ENCODE measurements at places on chromosomes 12 and 14.

DNA sequence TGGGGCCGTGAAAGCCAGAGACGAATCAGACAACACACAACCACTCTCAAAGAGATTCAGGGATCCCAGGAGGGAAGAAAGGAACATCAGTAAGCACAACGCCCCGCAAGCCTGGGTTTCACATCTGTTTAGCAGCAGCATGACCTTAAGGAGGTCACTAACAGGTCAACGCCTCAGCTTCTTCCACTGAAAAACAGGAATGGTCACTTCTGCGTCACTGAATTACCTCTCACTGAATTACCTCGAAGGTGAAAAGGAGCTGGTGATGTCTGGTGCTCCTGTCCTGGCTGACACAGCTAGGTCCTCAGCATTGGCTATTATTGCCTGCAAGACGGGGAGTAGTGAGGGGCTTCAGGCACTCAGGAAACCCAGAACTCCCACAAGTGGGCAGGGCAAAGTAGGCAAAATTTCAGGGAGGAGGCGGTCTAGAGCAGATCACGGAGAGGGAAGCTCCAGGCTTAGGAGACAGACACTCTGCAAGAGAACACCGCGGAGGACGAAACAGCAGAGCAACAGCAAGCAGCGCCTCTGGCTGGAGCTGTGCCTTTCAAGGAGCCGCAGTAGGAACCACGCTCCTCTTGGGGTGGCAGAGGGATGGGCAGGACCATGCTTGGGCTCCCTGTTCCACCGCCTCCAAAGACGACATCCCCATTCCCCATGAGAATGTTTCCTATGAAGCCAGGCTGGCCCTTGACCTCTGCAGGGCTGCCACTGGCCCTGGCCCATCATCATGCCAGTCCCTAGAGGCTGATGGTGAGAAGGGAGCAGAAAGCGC lies 108.4 kb downstream of the SINHCAF start:
- no peak for DNase-seq

- no peak for DNase-seq
These were observed 220.1 kb upstream of the EEA1 start for GRCh38 chr12:93149229-93149628.

DNA sequence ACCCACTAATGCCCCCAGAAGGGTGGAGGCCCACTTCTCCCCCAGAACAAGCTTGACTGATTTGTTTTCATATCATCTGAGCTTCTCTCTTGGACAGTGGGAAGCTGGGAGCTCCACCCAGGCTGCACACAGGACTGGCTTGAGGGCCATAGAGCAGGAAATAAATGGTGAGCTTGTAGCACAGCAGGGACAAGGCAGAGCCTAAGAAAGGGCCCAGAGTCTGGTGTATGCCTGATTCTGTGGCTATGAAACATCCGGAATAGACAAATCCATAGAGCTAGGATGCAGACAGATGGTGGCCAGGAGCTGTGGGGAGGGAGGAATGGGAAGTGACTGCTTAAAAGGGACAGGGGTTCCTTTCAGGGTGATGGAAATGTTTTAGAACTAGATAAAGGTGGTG lies 79.0 kb downstream of the ARL6IP4 start:
- DNase-seq = no peak

DNA sequence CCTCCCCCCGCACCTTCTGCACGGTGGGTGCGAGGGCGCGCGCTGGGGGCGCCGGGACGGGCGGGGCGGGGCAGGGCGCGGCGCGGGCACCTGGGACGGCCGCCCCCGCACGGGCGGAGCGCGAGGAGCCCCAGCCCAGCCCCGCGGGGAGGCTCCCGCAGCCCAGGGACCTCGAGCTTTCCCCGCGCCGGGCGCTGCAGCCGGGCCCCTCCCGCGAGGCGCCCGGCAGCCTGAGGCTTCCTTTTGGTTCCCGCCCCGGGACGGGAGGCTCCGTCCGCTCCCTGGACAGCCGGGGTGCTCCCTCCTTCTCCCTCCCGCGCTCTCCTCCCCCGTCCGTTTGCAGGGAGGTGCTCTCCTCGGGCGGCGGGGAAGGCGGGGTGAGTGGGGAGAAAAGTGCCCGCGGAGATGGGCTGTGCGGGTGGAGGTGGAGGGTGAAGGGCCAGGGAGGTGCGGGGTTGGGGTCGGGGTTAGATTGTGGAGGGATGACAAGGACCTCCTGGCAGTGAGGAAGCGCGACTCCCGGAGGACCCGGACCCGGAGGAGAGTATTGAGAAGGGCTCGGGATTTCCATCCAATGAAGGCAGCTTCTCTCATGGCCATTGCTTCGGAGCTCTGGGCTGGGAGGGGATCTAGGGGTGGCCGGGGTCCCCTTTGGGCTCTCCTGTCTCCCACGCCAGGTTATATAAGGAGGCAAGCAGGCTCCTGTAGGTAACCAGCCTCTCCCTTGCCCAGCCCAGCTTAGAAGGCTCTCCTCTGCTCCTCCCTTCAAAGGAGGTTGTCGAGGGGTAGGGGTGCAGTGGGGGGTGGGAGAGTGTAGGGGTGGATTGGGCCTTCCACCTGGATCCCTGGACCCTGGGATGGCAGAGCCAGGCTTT lies 645 bp downstream of the JDP2 start:
- DNase-seq = no peak

GRCh38 chr14:103001651-103002396 lies 55.5 kb downstream of the CDC42BPB start:
- DNase-seq = no peak

DNA sequence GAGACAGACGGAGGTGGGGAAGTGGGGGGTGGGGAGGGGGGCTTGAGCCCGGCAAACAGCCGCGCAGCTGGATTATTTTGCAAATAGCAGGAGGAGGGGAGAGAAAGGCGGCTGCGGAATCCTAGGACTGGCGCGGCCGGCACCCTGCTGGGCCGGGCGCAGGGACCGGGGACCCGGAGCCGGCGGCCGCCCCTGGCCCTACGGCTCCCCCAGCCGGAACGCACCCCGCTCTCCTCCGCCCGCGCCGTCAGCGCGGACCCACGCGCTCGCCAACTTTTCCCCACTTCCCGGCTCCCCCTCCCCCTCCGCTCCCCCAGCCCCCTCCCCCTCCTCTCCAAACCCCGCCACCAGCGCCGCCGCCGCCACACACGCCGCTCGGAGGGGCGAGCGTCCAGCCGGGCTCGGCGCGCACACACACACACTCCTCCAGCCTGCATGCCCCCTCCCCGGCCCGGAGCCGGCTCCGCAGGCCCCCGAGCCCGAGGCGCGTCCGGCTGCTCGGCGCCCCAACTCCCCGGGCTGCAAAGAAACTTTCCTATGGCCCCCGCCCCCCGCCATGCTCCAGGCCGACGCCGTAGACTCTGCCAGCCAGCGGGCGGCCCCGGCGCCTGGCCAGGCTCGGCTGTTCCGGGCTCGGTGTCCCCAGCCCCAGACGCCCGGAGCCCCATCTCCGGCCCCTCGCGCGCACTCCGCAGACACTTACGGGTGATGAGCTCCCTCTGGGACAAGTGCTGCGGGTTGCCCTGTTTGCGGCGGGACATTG lies 1.4 kb downstream of the BCL11B start:
- no peak for DNase-seq

DNA sequence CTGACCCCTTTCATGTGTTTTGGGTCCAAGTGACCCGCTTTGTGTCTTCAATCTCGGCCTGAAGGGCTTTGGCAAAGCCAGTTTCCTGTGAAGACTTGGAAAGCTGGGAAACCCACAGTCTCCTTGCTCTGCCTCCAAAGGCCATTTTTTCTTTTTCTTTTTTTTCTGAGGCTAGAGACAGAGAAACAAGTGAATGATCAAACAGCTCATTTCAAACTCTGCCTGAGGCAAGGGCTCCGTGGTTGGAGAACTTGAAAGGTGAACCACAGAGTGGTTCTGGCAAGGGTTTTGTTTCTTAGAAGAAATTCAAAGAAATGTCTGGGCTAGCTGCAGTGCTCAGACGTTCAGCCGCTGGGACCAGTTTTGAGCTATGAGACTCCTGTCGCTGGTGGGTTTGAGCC lies 62.7 kb downstream of the ERH start:
- DNase-seq = peak; percentile 51

DNA sequence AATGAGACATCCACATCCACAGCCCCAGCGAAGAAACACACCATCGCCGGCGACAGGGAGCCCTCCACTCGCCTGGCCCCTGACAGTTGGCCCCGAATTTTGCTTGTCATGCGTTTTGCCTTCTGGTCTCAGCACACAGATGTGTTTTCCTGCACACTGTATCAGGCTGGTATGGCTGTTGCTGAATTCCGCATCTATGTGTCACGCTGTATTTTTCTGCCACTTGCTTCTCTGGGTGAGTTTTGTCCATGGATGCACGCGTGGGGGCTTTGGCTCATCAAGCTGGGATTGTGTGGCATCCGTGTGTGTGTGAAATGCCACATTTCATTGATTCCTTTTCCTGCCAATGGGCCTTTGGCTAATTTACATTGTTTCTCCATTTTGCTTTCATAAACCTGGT lies 26.5 kb downstream of the ARL6IP4 start:
- DNase-seq = no peak

GRCh38 chr14:79383475-79383874 lies 827.8 kb downstream of the DIO2 start:
- no peak for DNase-seq

- DNase-seq = no peak
These were observed 8.7 kb upstream of the KTN1 start for GRCh38 chr14:55571125-55571889.

DNA sequence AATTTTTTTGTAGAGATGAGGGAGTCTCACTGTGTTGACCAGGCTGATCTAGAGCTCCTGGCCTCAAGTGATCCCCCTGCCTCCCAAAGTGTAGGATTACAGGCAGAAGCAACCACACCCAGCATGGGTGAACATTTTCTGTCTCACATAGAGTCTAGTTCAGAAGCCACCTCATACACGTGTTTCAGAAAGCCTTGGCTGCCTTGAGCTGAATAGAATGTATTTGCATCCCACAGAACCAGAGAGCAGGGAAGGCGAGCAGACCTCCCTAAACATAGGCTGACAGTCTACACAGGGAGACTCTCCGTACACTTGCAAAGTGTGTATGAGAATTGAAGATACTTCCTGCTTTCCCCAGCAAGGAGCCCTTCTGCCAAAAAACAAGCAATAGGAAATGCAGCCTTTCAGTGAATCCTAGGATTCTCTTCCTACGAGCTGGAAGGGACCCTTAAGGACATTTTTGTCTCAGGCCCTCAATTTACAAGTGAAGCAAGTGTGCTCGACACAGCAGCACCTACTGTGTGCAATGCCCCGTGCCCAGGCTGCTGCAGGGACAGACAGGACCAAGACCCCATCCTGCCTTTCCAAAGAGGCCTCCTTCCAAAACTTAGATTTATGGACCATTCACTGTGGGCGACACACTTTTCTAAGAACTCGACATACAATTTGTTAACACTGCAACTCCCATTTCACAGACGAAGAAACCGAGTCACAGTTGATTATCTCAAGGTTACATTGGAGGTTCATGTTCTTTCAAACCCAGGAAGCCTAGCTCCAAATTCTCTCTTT lies 11.2 kb downstream of the NUAK1 start:
- no peak for DNase-seq

- DNase-seq = no peak
These were observed 900 bp downstream of the AMN start for GRCh38 chr14:102923201-102923924.

DNA sequence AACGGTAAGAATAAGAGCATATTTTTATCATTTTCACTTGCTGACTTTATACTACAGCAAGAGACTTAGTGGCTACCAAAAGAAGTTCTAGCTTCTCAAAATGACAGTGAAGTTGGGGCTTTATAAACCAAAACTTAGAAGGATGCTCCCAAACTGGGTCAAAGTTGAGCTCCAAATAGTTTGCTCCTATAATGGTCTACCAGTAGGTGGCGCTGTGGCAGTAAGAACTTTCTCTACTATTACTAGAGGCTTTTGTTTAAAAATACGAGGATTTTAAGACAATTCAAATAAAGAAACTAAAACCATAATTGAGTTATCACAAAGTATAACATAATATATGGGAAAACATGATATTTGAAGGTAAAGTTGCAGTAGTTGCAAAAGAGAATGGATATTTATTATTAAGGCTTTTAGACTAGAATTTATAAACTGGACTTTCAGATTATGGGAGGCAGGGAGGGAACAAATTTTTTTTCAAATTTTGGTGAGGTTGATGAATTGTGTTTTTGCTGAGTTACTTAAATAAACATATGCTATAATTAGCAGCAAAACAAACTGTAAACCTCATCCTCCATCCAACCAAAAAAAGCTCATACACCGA lies 75.0 kb downstream of the TGFB3 start:
- peak; percentile 63 for DNase-seq

DNA sequence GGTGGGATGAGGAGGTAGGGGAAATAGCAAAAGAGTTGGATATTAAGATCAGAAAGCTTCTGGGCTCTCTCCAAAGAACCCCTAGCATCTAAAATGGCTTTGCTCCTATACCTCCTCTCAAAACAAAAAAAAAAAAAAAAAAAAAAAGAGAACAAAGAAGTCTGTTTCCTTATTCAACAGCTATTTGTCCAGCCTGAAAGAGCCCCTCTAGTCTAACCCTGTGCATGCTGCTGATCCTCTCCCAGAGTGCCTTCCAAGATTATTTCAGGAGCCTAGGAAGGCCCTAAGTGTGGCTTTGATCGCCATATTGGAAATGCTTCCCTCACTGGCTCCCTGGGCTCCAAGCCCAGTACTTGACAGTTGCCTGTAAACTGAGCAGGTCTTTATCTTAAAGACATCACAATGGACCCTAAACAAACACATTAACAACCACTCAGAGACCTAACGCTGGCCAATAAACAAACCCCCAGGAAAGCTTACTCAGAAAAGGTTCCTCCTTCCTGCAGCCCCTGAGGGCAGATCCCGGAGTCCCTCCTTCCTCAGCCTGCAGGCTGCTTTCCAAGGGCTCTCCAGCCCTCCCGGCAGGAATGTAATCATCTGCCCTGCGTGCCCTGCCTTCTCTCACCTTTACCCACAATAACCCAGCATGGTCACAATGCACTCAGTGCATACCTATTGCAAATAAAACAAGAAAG lies 17.4 kb upstream of the COL2A1 start:
- DNase-seq = no peak

- DNase-seq = no peak
These were observed 21.3 kb downstream of the MLXIP start for GRCh38 chr12:122099856-122100255.

GRCh38 chr12:3313066-3313465 lies 177.9 kb upstream of the PRMT8 start:
- peak; percentile 25 for DNase-seq

DNA sequence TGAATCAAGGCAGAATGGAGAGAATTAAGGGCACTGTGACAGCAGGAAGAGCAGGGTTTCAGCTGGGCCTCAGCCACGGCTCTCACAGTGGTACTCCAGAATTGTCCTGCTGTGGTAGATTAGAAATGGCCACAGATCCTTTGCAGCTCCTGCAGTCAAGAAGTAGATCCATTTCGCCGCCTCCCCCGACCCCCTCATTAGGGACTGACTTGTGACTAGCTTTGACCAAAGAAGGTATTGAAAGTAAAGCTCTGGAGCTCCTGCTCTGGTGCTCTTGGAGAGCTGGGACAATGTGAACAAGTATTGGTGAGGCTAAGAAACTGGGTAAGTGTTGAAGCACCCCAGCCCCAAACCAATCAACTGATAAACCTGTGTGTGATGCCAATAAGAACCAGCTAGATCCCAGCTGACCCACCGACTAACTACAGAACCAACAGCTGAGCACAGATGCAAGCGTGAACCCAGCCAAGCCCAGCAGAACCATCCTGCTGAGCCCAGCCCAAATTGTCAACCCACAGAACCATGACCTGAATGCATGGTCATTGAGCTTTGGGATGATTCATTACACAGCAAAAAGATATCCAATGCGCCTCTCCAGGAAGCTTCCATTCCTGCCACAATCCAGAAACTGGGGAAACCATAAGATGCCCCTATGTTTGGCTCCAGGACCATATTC lies 50.7 kb downstream of the JAG2 start:
- no peak for DNase-seq
